ENCODE measurements at places on chromosomes 2 and 18. TPM values are rescaled to one million over a fixed set of nuclear protein-coding genes. Genes with fewer than 3 reads are reported as not detected.

DNA sequence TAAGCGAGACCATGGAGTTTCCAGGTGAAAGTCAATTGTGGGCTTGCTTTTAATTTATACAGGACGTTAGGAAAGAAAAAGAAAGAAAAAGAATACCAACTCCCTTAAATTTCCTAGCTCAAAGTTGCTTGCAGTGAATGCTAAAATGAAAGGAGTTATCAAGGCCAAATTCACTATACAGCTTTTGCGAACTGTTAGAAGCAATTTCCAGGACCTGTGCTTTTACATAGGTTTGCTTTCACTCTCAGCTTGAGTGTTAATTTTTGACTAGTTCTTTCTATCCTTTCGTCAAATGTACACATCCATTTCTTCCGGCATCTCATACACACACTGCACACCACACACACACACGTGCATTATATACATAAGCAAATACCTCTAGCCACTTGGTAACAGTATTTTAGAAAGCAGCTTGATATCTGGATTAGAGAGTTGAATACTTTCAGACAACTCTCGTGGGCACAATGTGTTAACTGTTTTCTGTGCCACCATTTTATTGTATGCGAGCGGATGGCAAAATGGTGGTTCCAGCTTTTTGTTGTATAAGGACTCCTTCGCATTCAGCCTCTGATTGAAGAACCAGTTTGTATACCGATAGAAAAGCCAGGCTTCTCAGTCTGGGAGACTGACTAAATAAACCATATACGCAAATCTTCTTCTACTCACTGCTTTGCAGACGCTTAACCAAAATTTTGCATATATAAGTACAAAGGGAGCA lies 381.8 kb downstream of the MTX2 start:
- H3K36me3 ChIP-seq, result no peaks in the 10 kb centered on the region
- no peaks in the 10 kb centered on the region for H3K4me1 ChIP-seq

GRCh38 chr2:74844752-74845151 lies 10.8 kb downstream of the HK2 start:
- DNase-seq, result no peak
- no peak overlapping the region for H3K4me3 ChIP-seq
- no peaks in the 10 kb centered on the region for H3K4me1 ChIP-seq
- no peaks in the 10 kb centered on the region for H3K36me3 ChIP-seq
- no peaks in the 10 kb centered on the region for H3K27me3 ChIP-seq

GRCh38 chr2:175539122-175539521 lies 357.6 kb upstream of the ATP5MC3 start:
- no peaks in the 10 kb centered on the region for H3K4me1 ChIP-seq
- H3K27ac ChIP-seq, result no peak overlapping the region
- no peaks in the 10 kb centered on the region for H3K36me3 ChIP-seq
- no peak overlapping the region for H3K4me3 ChIP-seq

GRCh38 chr2:73156539-73157124 lies 43.9 kb upstream of the RAB11FIP5 start:
- H3K4me3 ChIP-seq, result no peak overlapping the region
- H3K4me1 ChIP-seq, result no peaks in the 10 kb centered on the region

GRCh38 chr2:48998449-48998848 lies 155.9 kb downstream of the FSHR start:
- no peaks in the 10 kb centered on the region for H3K27me3 ChIP-seq
- H3K4me3 ChIP-seq, result no peak overlapping the region
- H3K4me1 ChIP-seq, result no peaks in the 10 kb centered on the region
- H3K36me3 ChIP-seq, result no peaks in the 10 kb centered on the region
- DNase-seq, result no peak
- H3K27ac ChIP-seq, result no peak overlapping the region

DNA sequence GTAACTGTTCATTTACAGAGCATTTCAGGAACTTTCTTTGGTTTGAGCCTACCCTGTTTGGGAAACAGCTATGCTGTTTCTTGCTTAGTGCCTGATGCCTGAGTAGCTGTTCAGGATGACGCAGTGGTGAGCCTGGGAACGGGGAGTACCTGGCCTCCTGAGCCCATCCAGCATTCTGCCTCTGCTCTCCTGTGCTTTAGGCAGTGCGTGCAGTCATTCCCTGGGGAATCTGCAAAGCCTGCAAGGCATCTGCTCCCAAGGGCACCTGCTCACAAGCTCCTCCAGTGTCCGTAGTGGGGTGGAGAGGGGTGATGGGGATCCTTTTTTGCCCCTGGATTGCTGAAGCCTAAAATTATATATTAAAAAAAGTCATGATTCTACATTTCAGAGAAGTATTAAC lies 68.8 kb downstream of the RAPGEF4 start:
- H3K27me3 ChIP-seq, result no peaks in the 10 kb centered on the region
- no peak overlapping the region for H3K27ac ChIP-seq
- no peak for DNase-seq

GRCh38 chr2:67286981-67287759 lies 110.0 kb upstream of the ETAA1 start:
- H3K4me1 ChIP-seq, result no peaks in the 10 kb centered on the region
- no peaks in the 10 kb centered on the region for H3K27me3 ChIP-seq
- H3K36me3 ChIP-seq, result no peaks in the 10 kb centered on the region
- H3K27ac ChIP-seq, result no peak overlapping the region

GRCh38 chr18:12408247-12408869 lies 629 bp downstream of the PRELID3A start:
- DNase-seq, result no peak
- H3K27me3 ChIP-seq, result peaks cover 5% of the 10 kb centered on the region
- peaks cover 4% of the 10 kb centered on the region for H3K4me1 ChIP-seq
- H3K36me3 ChIP-seq, result no peaks in the 10 kb centered on the region

- no peak for DNase-seq
- no peak overlapping the region for H3K27ac ChIP-seq
- H3K4me1 ChIP-seq, result peaks cover 4% of the 10 kb centered on the region
- no peak overlapping the region for H3K4me3 ChIP-seq
Measured at GRCh38 chr18:49884959-49885358, 71.6 kb upstream of the ACAA2 start.

DNA sequence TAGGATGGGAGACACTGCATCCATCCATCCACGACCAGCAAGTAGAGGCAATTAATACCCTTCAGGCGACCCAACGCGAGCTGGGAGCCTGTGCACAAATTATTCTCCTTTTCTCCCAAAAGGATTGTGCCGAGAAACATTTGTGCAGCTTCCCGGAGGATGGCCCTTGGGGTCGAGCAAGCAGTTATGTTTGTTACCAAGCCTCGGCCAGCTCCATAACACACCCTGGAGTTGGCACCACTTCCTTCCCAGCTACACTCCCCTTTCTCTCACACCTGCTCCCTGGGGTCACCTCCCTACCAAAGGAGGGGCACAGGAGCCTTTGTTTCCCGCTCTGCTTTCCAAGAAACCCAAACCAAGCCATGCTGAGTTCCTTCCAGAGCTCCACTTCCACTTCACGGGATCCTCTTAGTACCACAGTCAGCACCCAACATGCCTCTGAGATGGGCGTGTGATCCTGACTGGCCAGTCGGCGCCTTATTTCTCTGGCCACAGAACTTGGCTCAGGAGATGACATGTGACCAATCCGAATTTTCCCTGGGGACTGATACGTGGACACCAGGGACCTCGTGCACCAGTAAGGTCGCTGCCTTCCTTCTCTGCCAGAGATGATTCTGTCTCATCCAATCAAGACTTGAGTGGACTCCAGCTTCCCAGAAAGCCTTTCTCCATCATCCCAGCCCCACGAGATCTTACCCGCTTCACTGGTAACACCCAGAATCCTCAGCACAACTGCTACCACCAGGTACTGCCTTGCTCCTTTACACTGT lies 28.5 kb downstream of the GPR55 start:
- H3K27me3 ChIP-seq, result no peaks in the 10 kb centered on the region
- no peaks in the 10 kb centered on the region for H3K4me1 ChIP-seq
- no peak overlapping the region for H3K27ac ChIP-seq
- peak; percentile 24 for DNase-seq
- no peak overlapping the region for H3K4me3 ChIP-seq

- H3K4me1 ChIP-seq, result no peaks in the 10 kb centered on the region
- H3K27me3 ChIP-seq, result no peaks in the 10 kb centered on the region
- H3K27ac ChIP-seq, result no peak overlapping the region
- no peak overlapping the region for H3K4me3 ChIP-seq
Measured at GRCh38 chr2:14354231-14354630, 278.3 kb upstream of the LRATD1 start.

DNA sequence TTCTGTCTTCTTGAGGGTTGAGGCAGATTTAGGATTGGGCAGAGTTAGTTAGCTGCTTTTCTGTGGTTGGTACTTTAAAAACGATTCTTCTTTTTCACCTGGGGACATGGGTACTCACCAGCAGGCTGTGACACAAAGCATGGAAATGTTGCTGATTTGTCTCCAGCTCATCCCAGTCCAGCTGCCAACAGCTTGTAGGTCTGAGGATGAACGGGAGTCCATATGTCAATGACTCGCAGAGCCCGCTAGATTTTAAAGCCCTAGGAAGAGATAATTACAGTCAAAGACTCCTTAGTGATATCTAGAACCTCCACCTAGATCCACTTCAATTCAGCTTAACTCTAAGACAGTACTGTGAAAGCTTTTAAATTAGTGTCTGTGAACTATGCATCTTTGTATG lies 20.8 kb downstream of the DOK1 start:
- no peaks in the 10 kb centered on the region for H3K36me3 ChIP-seq
- no peaks in the 10 kb centered on the region for H3K4me1 ChIP-seq
- H3K27ac ChIP-seq, result no peak overlapping the region
- no peak for DNase-seq

- no peaks in the 10 kb centered on the region for H3K27me3 ChIP-seq
- H3K36me3 ChIP-seq, result no peaks in the 10 kb centered on the region
- DNase-seq, result no peak
- H3K4me3 ChIP-seq, result no peak overlapping the region
Measured at GRCh38 chr2:1567556-1568344, 154.5 kb downstream of the TPO start.

DNA sequence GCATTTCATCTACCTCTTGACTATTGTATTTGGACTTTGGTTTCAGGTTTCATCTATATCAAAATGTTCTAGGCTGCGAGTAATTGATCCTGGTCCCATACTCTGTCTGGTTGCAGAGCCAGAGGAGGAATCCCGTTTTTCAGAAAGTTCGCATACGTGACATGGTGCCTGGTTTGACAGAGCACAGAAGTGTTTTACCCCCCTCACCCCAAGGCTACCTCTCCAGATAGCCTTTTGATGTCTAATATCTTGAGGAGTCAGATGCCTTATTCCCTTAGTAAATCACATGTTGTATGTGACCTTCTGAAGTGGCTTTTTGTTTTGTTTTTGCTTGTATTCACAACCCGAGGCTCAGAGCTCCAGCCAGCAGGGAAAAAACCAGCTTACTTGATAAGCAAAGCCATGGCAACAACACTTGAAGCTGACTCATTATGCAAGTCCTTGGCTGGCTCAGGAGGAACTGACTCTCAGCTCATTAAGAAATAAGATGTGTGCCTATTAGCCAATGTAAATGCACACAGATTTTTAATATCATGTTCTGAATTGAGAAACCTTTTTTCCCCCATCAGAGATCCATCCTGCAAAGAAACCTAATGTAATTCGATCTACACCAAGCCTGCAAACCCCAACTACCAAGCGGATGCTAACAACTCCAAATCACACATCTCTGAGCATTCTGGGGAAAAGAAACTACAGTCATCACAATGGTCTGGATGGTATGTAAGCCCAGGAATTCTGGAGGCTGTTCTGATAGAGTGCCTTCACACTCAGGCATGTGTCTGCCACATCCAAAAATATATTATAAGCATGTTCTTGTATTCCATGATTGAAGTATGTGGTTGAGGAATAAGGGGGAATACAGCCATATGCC lies 41.4 kb downstream of the OXER1 start:
- H3K27me3 ChIP-seq, result no peaks in the 10 kb centered on the region
- H3K4me1 ChIP-seq, result no peaks in the 10 kb centered on the region
- DNase-seq, result no peak
- H3K36me3 ChIP-seq, result no peaks in the 10 kb centered on the region
- no peak overlapping the region for H3K27ac ChIP-seq
- H3K4me3 ChIP-seq, result no peak overlapping the region

DNA sequence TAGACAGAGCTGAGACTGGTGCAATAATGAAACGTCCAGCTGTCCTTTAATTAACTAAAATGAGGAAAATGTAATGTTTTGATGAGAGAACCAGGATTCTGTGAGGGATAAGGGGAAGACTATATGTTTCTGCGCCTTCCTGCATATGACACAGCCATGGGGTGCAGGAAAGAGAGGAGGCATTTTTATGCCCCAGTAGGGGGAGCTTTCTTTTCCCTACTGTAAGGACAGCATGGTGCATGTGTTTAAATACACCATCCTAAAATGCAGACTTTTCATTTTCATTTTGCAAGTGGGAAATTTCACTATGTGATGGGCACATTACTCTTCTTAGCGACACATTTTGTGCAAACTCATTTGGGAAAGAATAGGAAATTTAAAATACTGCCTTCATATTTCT lies 446.1 kb downstream of the ARHGAP15 start:
- no peak overlapping the region for H3K27ac ChIP-seq
- H3K4me3 ChIP-seq, result no peak overlapping the region

- no peaks in the 10 kb centered on the region for H3K36me3 ChIP-seq
- H3K27ac ChIP-seq, result no peak overlapping the region
- no peak overlapping the region for H3K4me3 ChIP-seq
- no peak for DNase-seq
- H3K4me1 ChIP-seq, result no peaks in the 10 kb centered on the region
- no peaks in the 10 kb centered on the region for H3K27me3 ChIP-seq
Measured at GRCh38 chr2:221822416-221822815, 250.3 kb upstream of the EPHA4 start.

GRCh38 chr2:239225871-239226561 lies 174.8 kb downstream of the HDAC4 start:
- DNase-seq, result no peak
- peaks cover 64% of the 10 kb centered on the region for H3K4me1 ChIP-seq
- no peak overlapping the region for H3K4me3 ChIP-seq
- no peaks in the 10 kb centered on the region for H3K27me3 ChIP-seq

DNA sequence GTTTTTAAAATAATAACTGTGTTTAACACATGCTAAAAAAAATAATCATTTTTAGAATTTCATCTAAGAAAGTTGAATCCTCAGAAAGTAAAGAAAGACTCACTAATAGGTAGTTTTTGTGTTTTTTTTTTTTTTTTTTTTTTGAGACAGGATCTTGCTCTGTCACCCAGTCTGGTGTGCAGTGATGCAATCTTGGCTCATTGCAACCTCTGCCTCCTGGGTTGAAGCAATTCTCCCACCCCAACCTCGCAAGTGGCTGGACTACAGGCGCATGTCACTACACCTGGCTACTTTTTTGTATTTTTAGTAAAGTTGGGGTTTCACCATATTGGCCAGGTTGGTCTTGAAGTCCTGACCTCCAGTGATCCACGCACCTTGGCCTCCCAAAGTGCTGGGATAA lies 7.1 kb downstream of the CKAP2L start:
- no peaks in the 10 kb centered on the region for H3K27me3 ChIP-seq
- H3K36me3 ChIP-seq, result no peaks in the 10 kb centered on the region
- H3K4me1 ChIP-seq, result peaks cover 16% of the 10 kb centered on the region
- peak overlapping the region; percentile 55 for H3K27ac ChIP-seq
- DNase-seq, result peak; percentile 40

Gene CCDC121
- polyA plus RNA-seq, result 0.97 TPM

Gene FBXO36
- polyA plus RNA-seq, result 0.74 TPM

Gene FBXO48
- 0.45 TPM for polyA plus RNA-seq

Gene ACMSD
- polyA plus RNA-seq, result 81.7 TPM

Gene TOGARAM2
- polyA plus RNA-seq, result 0.15 TPM

Gene VIL1
- polyA plus RNA-seq, result 16.4 TPM

Gene FEV
- not detected for polyA plus RNA-seq

Gene PDE11A
- 1.8 TPM for polyA plus RNA-seq

Gene LIMS4
- polyA plus RNA-seq, result not detected

Gene OSR1
- not detected for polyA plus RNA-seq

Gene MEP1B
- 0.09 TPM for polyA plus RNA-seq

Gene FTCDNL1
- 5.3 TPM for polyA plus RNA-seq
